Amygdala (tissue), 56 donors: ENCODE measurements at places on chromosomes 1 and 21.

- DNase-seq: no peak
Observed at GRCh38 chr1:112548547-112548946, 39.8 kb downstream of the WNT2B start.

GRCh38 chr1:111516005-111516535, 12.6 kb upstream of the ADORA3 start:
- no peak for DNase-seq

- DNase-seq: no peak
Observed at GRCh38 chr1:53702341-53702740, 36.6 kb downstream of the GLIS1 start.

- DNase-seq: no peak
Observed at GRCh38 chr21:33026443-33026858, 716 bp downstream of the OLIG2 start.

DNA sequence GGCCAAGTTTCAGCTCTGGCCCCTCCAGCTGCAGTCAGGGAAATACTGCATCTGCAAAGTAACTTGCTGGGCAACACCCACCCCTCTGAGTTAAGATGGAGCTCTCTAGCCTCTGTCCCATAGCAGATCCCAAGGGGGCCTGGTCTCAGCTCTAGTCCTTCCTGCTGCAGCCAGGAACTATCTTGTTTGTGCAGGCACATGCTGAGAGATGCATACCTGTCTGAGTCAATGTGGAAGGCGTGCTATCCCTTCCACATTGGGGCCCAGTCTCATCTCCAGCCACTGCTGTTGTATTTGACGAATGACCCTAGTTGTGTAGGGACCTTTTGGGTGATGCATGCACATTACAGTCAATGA, 76.4 kb downstream of the CTH start:
- DNase-seq: no peak

DNA sequence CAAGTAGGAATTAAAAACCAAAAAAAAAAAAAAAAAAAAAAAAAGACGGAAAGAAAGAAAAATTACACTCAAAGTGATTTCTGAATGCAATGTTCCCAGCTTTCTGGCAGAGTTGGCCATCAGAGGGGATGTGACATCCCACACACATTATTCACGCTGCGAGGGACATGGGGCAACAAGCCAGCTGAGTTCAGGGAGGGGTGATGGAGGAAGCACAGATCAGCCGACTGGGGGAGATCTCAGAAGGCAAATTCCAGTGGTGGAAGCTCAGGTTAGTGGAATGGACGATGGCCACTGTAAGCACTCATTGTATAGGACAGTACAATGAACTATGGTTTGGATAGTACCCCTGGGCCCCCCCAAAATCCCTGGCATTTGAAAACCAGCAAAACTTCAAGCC, 311.9 kb downstream of the PCP4 start:
- DNase-seq: no peak

GRCh38 chr1:225597926-225598575, 54.9 kb downstream of the ENAH start:
- DNase-seq: no peak

DNA sequence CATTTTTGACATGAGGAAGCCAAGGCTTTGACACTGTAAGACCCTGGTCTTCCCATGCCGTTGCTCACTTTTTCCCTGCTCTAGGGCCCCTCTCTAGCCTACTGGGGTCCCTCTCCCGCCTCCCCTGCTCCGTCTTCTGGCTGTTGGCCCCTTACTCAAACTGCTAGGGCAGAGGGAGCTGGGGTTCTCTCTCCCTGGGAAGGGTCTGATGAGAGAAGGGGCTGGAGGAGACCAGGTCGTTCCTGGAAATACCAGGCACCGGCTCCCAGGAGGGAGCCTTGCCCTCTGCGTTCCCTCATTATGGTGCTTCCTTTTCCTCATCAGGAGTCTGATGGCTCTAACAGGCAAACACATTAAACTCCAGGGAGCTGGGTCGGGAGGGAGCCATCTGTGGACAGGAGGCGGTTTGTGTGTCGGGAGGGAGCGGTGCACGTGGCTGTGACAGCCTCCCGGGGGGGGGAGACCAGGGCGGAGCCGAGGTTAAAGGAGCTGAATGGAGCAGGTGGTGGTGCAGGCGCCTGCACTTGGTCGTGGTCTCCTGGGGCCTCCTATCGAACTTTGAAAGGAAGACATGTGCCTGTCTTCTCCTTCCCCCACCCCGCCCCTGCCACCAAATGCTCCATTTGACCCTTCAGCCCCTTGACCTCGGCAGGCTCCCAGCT, 35.4 kb upstream of the LHX4 start:
- DNase-seq: no peak

- DNase-seq: no peak
Observed at GRCh38 chr1:234169161-234169849, 204.0 kb upstream of the COA6 start.

DNA sequence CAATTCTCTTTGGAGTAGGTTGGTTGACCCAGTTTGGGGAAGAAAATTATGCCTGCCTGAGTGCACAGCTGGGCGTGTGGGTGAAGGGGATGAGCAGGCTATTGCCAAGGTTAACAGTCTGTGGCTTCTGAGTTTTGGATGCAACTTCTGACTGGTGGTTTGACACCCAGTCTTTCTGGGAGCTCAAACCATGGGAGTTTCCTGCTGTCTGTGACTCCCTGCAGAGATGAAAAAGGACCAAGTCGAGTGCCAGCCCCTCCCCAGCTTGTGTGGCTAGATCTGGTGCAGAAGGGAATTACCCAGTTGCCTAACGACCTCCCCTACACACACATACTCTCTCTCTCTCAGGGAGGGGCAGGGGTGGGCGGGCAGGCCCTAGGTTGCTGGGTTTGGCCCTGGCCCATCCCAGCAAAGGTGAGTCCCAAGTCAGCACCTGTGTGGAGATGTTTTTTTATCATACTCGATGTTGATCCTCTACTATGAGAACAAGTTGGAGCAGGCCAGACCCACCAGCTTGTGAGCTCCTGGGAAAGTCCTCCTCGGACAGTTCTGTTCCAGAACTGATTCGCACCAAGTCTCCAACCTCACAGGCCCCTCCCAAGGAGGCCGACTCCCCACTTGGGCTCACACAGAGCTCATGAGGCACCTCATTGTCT, 28.2 kb downstream of the PKP1 start:
- no peak for DNase-seq

DNA sequence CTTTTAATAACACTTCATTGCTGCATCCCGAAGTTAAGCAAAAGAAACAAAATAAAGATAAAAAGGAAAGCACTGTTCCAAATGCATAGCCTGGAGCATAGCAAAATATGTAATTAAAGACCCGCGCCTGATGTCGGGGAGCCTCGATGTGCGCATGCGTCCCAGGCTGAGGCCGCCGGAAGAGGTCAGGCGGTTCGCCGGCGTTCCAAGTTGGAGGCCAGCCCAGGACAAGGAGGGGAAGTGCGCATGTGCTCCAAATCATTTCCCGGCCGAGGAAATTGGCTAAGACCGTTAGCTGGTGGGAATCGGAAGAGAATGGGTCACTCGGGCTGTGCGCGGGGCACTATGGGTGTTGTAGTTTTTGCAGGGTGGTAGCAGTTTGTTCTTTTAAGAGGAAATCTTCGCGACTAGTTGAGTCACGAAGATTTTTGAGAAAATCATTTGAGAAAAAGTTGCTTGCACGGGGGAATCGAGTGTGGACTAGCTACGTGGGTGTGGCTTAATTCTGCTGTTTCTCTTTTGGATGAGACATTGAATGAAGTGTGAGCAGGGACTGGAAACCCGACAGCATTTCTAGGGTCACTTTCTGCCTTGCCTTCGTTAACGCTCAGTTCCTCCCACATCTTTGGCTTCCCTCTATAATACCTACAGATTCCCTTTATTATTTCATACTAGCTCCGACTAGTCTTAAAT, 31.0 kb upstream of the CD1D start:
- peak; percentile 95 for DNase-seq

DNA sequence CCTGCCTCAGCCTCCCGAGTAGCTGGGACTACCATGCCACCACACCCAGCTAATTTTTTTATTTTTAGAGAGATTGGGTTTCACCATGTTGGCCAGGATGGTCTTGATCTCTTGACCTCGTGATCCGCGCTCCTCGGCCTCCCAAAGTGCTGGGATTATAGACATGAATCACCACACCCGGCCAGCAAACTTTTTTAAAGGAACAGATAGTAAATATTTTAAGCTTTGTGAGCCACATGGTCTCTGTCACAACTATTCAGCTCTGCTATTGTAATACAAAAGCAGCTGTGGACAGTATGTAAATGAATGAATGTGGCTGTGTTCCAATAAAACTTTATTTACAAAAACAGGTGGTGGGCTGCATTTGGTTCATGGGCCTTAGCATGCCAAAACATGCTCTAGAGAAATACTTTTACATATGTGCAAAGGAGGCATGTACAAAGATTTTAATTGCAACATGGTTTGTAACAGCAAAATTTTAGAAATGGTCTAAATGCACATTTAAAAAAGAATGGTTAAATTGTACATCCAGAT, 47.0 kb downstream of the CDCP2 start:
- no peak for DNase-seq

DNA sequence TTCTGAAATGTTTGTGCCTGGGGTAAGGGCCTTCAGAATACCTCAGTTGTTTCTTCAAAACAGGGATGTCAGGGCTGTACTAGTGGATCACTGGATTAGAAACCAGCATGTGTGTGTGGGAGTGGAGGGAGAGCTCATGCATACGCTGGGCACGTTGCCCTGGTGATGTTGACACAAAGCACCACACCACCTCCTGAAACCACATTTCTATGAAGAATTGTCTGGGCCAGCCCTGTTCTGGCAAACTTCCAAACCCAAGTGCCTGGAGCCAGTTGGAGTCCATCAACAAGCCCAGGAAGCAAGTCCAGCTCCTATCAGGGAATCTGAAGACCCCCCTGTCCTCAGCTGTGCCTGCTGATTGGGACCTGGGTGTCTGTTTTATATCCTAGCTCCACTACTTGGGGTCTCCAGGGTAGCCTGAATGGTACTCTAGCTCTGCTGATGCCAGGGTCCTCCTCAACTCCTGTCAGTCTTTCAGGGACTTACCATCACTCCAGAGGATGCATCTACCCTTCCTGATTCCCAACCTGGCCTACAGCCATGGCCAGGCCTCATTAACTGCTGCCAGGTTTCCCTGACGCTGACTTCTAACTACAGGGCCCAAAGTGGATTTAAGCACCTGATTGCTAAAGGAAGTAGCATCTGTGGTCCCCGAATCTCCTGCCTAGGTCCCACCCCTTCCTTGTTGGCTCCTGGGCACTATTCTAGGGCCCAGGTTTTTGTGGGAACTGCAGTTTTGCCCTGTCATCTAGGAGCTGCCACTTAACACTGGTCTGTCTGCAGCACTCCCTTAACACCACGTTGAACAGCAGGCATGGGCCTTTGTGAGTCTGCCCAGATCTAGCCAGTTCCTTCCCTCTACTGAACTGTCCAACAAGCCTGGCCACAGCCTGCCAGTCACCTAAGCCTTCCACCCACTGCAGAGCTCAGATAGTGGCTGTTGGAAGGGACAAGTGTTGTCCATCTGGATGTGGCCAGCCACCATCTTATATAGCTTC, 45.5 kb downstream of the LPAR3 start:
- DNase-seq: no peak

GRCh38 chr1:185674201-185674600, 60.0 kb upstream of the HMCN1 start:
- no peak for DNase-seq

- DNase-seq: no peak
Observed at GRCh38 chr1:54249819-54250435, 50.0 kb downstream of the MRPL37 start.

- DNase-seq: no peak
Observed at GRCh38 chr1:86137436-86137835, 19.1 kb downstream of the COL24A1 start.

GRCh38 chr1:1069711-1070676, 4.1 kb downstream of the RNF223 start:
- no peak for DNase-seq

- DNase-seq: no peak
Observed at GRCh38 chr1:20138346-20138745, 777 bp upstream of the PLA2G2F start.

- no peak for DNase-seq
Observed at GRCh38 chr1:147781056-147781471, 20.7 kb upstream of the GJA5 start.

DNA sequence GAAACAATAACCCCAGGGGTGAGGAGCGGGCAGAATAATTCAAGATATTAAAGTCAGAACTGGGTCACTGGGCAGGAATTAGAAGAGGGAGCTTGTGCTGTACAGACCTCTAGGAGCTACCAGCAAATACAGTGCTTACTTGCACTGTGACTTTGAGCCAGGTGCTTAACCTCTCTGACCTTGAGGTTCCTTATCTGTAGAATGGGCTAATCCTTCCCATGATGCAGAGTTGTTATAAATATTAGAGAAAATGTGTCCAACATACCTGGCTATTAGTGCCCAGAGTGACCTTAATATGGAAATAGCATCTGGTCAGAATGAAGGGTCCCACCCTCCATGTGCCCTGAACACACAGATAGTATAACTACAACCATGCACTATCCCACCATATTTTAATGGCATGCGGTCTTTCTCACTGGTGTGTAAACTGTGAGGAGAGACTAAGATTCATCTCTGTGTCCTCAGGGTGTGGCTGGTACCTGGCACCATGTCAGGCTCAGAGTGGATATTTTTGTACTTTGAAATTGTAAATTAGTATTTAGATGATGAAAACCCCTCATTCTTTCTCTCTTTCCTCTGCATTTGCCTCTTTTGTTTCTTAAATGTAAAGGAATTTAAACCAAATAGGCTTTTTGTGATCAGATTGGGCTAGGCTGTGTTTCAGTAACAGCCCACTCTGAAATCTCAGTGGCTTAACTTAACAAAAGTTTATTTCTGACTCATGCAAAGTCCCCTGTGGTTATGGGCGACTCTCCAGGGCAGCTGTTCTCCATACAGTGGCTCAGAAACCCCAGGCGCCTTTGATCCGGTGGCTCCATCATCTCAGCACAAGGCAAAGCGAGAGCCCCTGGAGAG, 60.0 kb upstream of the ROR1 start:
- DNase-seq: no peak

- no peak for DNase-seq
Observed at GRCh38 chr1:76023669-76024435, 50.7 kb upstream of the ST6GALNAC3 start.

GRCh38 chr1:209484429-209484828, 99.1 kb upstream of the CAMK1G start:
- no peak for DNase-seq

DNA sequence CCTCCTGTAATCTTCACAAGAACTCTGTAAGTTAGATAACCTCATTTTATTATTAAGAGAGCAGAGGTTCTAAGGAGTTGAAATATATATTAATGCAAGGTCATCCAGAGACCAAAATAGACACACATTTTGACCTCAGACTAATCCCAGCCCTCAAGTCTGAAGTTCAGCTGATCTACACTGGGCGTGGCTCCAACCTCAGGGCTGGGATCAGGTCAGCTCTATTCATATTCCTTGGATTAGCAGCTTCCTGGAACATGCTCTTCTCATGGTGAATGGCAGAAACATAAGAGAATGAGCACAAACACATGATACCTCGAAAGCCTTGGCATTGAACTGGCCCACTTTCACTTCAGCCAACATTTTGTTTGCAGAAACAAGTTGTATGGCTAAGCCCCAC, 200.8 kb upstream of the ST6GALNAC5 start:
- DNase-seq: no peak
